ENCODE measurements at places on chromosomes 3 and 15.

GRCh38 chr3:123281929-123282328, 80.2 kb downstream of the SEC22A start:
- DNase-seq, result no peak

- DNase-seq, result no peak
Measured at GRCh38 chr15:25852661-25853524, 10.2 kb downstream of the ATP10A start.

- no peak for DNase-seq
Measured at GRCh38 chr3:132285620-132285945, 31.6 kb upstream of the ACP3 start.

GRCh38 chr3:169744366-169745054, 20.4 kb downstream of the TERC start:
- DNase-seq, result no peak

GRCh38 chr15:69167218-69167846, 6.9 kb downstream of the GLCE start:
- DNase-seq, result no peak

DNA sequence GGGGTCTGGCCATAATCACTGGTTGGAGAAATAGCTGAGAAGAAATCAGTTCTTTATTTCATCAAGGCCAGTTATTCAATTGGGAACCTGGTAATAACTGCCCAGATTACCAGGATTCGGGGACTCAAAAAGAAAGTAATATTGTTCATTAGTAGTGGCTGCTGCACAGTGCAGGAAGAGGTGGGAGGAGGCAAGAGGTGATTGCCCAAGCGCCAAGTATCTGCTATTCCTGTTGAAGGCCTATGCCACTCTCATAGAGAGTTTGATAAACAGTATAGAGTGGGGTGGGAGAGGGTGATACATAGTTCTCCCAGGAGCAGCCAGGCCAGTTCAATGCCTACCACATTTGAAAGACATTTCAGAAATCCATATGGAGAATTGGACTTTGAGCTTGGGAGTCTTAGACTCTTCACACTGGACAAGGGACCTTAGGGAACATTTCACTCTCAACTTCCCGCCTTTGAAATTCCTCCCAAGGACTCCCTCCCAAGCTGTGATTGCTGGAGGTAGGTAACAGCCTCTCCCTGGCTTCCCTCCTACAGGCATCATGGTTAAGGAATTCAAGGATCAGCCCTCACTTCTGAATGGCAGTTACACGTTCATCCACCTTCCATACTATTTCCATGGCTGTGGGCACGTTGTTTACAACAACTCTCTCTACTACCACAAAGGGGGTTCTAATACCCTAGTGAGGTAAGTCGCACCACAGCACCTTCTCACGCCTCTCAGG, 59.8 kb downstream of the GLDN start:
- no peak for DNase-seq

DNA sequence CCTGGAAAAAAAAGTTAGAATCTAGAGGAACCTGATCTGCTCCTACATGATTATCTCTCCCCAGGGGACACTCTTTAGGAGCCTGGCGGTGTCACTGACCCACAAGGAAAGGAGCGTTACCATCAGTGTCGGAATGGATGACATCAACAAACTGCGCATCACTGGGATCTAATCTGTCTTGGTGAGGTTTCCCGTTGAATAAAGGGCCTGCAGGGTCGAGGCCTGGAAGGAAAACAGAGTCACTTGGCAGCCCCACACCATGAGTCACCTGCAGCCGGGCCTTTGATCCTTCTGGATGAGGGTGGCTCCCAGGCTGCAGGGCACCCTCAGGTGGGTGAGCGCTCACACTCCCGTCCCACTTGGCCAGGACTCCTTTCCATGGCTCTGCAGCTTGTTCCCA, 25.0 kb downstream of the LIPH start:
- no peak for DNase-seq

DNA sequence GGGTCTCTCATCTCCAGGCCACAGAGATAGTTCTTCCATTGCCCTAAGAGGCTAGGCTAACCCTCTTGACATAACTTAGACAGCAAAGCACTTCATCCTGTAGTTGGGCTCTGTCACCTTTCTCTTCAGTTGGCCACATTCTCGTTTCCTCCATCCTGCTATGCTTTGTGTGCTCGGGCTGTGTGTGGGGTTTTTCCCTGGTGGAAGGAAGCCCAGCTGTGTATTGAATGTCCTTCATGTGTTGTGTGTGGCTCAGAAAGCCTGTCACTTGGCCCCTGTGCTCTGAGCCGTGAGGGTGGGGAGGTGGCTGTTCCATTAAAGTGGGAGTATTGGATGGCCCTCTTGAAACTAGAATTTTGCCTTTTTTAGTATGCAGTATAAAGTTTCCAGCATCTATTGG, 8.8 kb upstream of the EXOG start:
- no peak for DNase-seq

All from H1 (cell line).